Camera-type eye (tissue), 1 donor: ENCODE measurements at places on chromosomes 5 and 9. TPM values are rescaled to one million over a fixed set of nuclear protein-coding genes. Genes with fewer than 3 reads are reported as not detected.

The TRAPPC13 gene
- 52.0 TPM for total RNA-seq

The LHX6 gene
- total RNA-seq, result 1.9 TPM

The CARD6 gene
- total RNA-seq, result 2.3 TPM

The CBY3 gene
- total RNA-seq, result not detected

The PTGES2 gene
- total RNA-seq, result 42.3 TPM

The SCAI gene
- 48.1 TPM for total RNA-seq

The CCNI2 gene
- total RNA-seq, result 0.60 TPM

The ANXA1 gene
- total RNA-seq, result 153 TPM

The PCDHGA11 gene
- 19.0 TPM for total RNA-seq

The SCGB3A2 gene
- not detected for total RNA-seq

The FAM221B gene
- total RNA-seq, result not detected

The GRM6 gene
- total RNA-seq, result 38.8 TPM

The SOHLH1 gene
- total RNA-seq, result 0.99 TPM

The NUDT12 gene
- total RNA-seq, result 31.4 TPM

The COL23A1 gene
- total RNA-seq, result 6.9 TPM

The GHR gene
- 12.9 TPM for total RNA-seq

The EIF4EBP3 gene
- 5.6 TPM for total RNA-seq

The LRRC19 gene
- not detected for total RNA-seq

The JMY gene
- 67.3 TPM for total RNA-seq

The ENTPD8 gene
- 0.60 TPM for total RNA-seq

The TRIM14 gene
- 4.4 TPM for total RNA-seq

The PAX5 gene
- total RNA-seq, result 3.4 TPM

The FOXD4 gene
- 0.82 TPM for total RNA-seq

The CYLC2 gene
- not detected for total RNA-seq

The TBCA gene
- 73.8 TPM for total RNA-seq

The AIF1L gene
- 36.2 TPM for total RNA-seq

The CAAP1 gene
- total RNA-seq, result 26.6 TPM

The C5orf22 gene
- total RNA-seq, result 37.7 TPM

The CORO2A gene
- 5.3 TPM for total RNA-seq

The SLC6A3 gene
- 2.7 TPM for total RNA-seq

The SLC6A7 gene
- 0.11 TPM for total RNA-seq

The TRIM36 gene
- 32.7 TPM for total RNA-seq

The FOXD4L5 gene
- 0.22 TPM for total RNA-seq

The SPATA31E1 gene
- total RNA-seq, result not detected

The SOWAHA gene
- total RNA-seq, result 2.3 TPM

The MOB3B gene
- total RNA-seq, result 19.6 TPM

The PCDHB3 gene
- total RNA-seq, result 10.6 TPM

The F12 gene
- 1.9 TPM for total RNA-seq

The GALNT12 gene
- 6.2 TPM for total RNA-seq

The IRX1 gene
- total RNA-seq, result 13.0 TPM

The RANBP17 gene
- 62.1 TPM for total RNA-seq

The PCDHB5 gene
- 8.4 TPM for total RNA-seq

The LYSMD3 gene
- 33.8 TPM for total RNA-seq

The SLC34A3 gene
- not detected for total RNA-seq

The STPG3 gene
- total RNA-seq, result not detected

The CIZ1 gene
- total RNA-seq, result 57.5 TPM

The PCDHGA8 gene
- total RNA-seq, result 10.1 TPM

The BNC2 gene
- 24.6 TPM for total RNA-seq

The TAF11L5 gene
- total RNA-seq, result not detected

The RMRP gene
- total RNA-seq, result 5,655 TPM

The ZFP37 gene
- 22.7 TPM for total RNA-seq

The ACTBL2 gene
- total RNA-seq, result not detected

The CCL28 gene
- 13.4 TPM for total RNA-seq
